Activated T-helper 9 cell treated with anti-CD3 and anti-CD28 coated beads, Interleukin-2, amount 50 U/mL, for 16 hours (primary cell): ENCODE measurements at places on chromosomes 12 and 14.

DNA sequence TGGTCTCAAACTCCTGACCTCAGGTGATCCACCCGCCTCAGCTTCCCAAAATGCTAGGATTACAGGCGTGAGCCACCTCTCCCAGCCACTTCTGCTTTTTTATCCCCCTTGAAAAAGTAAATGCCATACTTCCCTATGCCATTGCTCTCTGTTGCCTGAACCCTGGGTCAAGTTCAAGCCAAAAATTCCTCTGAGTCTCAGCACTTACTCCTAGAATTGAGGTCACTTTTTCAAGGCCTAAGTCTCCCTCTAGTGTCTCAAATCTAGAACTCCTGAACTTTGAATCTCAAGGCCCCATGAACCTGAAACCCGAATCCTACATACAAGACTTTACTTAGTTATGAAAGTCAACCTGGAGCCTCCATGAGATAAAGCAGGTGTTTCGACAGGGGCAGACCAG, 1.4 kb upstream of the APOBEC1 start:
- no peak for DNase-seq

GRCh38 chr14:99188731-99189191, 83.2 kb downstream of the BCL11B start:
- DNase-seq = peak; percentile 46

- DNase-seq = no peak
These were observed 209.3 kb downstream of the AEBP2 start for GRCh38 chr12:19648591-19648990.

GRCh38 chr12:91753649-91754048, 392.0 kb downstream of the BTG1 start:
- no peak for DNase-seq

- DNase-seq = no peak
These were observed 52.2 kb downstream of the NDUFA12 start for GRCh38 chr12:94951071-94951934.

- DNase-seq = no peak
These were observed 10.3 kb upstream of the RIC8B start for GRCh38 chr12:106764220-106764619.

DNA sequence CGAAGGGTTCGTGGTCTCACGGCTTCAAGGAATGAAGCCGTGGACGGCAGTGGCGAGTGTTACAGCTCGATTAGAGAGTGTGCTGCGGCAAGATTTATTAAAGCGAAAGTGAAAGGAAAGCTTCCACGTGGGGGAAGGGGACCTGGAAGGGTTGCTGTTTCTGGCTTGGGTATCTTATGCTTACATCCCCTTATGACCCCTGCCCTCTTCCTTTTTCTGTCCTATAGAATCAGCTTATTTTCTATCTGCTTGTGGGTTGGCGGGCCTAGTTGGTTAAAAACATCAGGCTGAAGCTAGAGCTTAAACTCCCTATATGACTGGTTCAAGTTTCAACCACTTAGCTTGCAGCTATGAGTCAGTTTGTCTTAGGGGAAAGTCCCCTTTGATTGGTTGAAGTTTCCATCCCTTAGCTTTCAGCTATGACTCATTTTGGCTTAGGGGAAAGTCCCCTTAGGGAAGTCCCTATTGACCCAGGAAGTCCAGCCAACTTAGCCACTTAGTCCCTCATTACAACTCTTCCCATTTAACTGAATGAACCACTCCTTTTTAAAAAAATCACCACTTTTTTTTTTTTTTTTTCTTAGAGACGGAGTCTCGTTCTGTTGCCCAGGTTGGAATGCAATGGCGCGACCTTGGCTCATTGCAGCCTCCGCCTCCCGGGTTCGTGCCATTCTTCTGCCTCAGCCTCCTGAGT, 1494.7 kb upstream of the TMEM132C start:
- peak; percentile 37 for DNase-seq

DNA sequence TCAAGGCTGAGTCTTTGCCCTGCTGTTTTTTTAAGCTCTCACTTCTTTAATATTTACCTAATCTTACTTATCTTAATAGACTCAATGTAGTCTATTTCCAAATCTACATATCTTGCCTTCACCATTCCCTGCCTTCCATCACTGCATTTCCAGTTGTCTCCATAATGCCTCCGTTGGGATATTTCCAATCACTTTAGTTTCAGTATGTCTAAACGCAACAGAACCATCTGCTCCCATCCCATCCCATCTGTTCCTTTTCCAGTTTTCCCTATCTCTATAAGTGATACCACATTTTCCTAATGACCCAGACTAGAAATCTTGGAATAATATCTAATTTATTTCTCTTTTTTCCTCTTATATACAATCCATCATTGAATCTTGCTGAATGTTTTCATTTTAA, 15.1 kb upstream of the CCDC198 start:
- DNase-seq = no peak

DNA sequence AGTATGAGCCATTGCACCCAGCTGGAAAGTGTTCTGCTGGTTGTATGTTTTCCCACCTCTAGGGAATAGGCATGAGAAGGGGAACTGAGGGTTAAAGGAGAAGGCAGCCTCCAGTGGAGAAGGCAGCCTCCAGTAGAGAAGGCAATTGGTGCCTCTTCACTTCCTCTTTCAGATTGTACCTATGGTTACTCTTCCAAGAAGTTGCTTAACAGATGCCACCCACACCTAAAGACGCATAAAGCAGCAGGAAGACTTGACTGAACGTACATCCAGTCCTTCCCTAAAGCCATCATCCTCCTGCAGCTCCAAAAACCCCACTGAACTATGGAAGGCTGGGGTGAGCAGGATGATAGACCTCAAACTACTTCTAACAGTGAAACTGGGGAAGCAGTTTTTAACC, 13.1 kb downstream of the DPF3 start:
- no peak for DNase-seq

- DNase-seq = no peak
These were observed 3.3 kb downstream of the FLRT2 start for GRCh38 chr14:85533023-85533860.

DNA sequence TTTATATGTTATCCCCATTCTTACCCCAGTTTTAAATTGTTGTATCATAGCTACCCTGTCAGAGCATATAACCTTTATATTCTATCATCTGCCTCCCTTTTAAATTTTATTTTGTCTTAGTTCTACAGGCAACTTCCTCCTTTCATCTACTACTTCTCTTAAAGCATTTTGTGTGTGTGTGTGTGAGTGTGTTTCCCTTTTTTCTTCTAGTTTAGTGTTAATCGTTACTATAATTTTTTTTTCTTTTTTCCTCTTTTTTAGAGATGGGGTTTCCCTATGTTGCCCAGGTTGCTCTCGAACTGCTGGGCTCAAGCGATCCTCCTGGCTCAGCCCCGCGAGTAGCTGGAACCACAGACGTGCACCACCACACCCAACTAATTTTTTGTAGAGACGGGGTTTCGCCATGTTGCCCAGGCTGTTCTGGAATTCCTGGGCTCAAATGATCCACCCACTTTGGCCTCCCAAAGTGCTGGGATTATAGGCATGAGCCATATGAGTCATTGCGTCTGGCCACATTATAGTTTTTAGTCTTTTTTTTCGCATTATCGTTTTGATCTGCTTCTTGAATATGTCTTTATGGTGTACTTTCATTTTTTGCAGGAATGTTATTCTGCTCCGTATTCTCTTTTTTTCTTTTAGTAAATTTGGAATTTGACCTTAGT, 33.1 kb upstream of the FBXO34 start:
- DNase-seq = no peak

DNA sequence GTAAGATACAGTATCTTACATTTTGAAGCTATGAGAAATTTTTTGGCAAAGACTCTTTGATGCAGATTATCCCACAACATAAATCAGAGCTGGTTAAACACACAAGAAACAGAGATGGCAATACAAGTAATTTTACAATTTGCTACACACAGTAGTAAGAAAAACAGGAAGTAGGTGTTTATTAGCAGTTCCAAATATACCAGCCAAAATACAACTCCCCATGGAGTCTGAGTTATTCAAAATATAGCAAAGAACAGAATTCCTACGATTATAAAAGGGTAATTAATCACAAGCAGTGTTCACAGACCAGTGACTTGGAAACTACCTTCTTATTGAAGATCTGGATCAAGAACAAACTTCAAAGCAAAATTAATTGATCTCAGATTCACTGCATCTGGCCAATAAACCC, 83.9 kb downstream of the BMP4 start:
- DNase-seq = no peak

- DNase-seq = no peak
These were observed 138.4 kb downstream of the SEC23A start for GRCh38 chr14:38964630-38965029.

GRCh38 chr14:104196461-104197140, 58.2 kb downstream of the KIF26A start:
- DNase-seq = no peak

DNA sequence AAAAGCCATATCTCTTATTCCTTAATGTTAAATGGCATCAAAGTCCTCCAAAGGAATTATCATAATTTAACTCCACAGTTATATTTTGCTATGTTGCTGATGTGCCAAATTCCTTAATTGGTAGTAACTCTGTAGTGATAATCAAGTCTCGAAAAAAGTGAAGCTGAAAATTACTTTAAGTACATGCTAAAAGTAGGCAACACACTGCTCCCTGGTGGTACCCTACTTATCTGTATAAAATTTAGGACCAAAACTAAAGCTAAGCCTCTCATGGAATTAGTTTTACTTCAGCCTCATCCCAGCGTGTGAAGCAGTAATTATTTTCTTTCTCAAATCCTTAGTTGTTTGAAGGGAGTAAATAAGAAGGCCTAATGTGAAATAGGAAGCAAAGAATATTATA, 132.8 kb downstream of the TTLL5 start:
- DNase-seq = no peak

DNA sequence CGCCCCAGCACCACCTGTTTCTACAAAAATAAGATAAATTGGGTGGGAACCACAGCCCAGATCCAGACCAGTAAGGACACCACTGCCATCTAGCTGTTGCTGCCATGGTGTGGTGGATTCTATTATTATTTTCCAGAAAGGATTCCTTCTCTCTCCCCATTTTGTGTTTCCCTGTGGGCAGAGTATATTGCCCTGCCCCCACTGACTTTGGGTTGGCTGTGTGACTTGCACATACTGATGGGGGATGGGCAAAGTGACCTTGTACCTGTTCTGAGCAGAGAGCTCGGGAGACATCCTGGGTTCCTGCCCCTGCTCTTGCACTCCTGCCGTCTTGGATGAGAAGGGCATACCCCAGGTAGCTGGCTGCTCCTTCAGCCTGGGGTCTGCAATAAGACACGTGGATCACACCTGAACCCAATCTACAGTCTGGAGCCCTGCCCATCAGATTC, 24.3 kb downstream of the MOAP1 start:
- no peak for DNase-seq

DNA sequence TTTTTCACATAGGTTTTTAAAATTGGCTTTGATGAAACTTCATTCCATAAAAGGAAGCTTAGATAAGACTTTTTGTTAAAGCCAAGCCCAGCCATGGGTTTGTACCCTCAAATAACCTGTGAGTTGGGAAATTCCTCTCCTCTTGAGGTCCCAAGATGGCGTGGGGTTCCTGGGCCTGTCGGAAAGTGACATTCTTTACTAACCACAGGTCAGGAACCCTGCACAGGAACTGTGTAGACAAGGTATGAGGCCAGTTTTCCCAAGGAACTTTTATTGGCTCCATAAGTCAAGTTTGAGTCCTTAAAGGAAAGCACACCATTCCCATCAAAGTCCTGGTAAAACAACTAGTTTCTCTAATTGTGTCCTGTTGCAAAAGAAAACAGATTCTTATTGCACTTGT, 65.0 kb upstream of the AMN start:
- no peak for DNase-seq

DNA sequence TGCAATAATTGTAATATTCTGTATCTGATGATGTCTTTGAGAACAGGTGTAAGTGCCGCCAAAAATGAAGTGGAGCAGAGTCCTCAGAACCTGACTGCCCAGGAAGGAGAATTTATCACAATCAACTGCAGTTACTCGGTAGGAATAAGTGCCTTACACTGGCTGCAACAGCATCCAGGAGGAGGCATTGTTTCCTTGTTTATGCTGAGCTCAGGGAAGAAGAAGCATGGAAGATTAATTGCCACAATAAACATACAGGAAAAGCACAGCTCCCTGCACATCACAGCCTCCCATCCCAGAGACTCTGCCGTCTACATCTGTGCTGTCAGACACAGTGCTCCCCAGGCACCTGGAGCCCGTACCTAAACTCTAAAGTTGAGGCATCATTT, 268.7 kb downstream of the DAD1 start:
- no peak for DNase-seq

- DNase-seq = no peak
These were observed 90.5 kb downstream of the SLC2A13 start for GRCh38 chr12:40015345-40015744.

GRCh38 chr12:94761559-94761958, 111.2 kb upstream of the TMCC3 start:
- DNase-seq = no peak

GRCh38 chr14:43778570-43778936, 728.5 kb downstream of the FSCB start:
- no peak for DNase-seq

DNA sequence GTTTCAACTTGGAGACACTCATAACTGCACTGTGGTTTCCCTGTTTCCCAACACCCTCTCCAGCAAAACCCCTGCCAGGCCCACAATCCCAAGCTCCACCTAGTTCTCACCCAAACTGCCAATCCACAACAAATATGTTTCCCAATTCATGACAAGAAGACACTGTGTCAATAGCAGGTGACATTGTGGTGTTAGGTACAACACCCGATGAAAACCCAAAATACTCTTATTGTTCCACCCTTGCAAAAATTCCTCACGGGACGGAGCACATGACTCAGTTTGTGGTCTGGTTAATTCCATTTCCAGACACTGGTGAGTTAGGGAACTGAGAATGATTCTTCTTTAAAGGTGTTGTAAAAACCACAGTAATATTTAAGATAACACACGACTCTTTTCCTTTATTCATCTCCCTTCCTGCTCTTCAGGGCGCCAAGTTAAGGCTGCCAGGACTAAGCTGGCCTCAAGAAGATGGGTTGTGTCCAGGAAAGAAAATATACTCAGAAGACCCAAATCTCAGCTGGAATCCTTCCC, 735.5 kb downstream of the MED13L start:
- no peak for DNase-seq

- no peak for DNase-seq
These were observed 10.5 kb downstream of the GPR137C start for GRCh38 chr14:52563120-52563519.

DNA sequence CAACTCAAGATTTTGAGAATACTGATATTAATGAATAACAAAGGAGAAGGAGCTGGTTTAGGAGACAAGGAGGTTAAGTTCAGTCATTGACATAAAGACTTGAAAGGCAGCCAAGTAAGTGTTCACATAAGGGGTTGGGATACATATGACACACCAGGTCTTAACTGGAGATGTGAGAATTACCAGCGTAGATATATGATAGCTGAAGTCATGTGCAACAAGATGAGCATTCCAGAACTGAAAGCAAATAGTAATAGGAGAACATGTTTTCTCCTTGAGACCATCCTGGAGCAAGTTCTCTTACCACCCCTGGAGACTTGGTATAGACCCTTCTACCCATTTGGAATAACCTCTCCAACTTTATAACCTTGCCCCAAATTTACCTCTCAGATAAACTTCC, 43.3 kb upstream of the NPFF start:
- DNase-seq = no peak

- no peak for DNase-seq
These were observed 37.4 kb upstream of the BMP4 start for GRCh38 chr14:53993920-53994607.
